NCI-H2171 treated with DMSO at 0.1 percent for 48 hours (cell line): ENCODE measurements at places on chromosomes 16 and 17.

GRCh38 chr16:85894266-85894665 is 4.7 kb upstream of the IRF8 start:
- DNase-seq, result no peak

DNA sequence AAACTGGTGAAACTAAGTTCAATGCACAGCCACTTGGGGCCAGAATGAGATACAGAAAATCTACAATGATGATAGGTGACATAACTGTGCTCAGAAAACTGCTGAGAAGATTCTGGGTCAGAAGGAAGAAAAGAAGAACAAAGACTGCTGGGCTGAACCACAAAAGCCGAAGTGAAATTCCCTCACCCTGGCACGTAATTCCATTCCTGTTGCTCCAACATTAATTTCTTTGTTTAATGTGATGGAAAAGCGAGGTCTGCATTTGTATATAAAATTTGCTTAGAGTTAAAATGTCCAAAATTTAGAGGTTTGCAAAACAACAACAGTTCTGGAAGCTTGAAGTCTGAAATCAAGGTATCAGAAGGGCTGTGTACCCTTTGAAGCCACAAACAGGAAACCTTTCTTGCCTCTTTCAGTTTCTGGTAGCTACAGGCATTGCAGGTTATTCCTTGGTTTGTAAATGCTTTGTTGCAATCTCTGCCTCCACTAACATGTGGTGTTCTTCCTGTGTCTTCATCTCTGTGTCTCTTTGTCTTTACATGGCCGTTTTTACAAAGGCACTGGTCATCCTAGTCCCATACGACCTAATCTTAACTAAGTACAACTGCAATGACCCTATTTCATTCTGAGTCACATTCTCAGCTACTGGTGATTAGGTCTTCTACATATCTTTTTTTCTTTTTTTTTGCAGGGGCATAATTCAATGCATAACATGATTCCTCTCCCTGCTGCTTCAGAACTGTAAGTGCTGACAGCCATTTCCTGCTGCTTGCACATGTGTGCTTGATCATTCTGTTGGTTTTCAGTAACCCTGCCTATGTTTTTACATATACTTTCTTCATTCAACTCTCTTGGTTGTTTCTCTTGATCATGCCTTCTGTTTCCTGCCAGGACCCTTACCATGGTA is 603.0 kb upstream of the CDH8 start:
- no peak for DNase-seq

GRCh38 chr16:80122115-80122514 is 418.7 kb upstream of the DYNLRB2 start:
- no peak for DNase-seq

- DNase-seq, result no peak
Observed at GRCh38 chr17:56742601-56743000, 91.1 kb downstream of the C17orf67 start.

DNA sequence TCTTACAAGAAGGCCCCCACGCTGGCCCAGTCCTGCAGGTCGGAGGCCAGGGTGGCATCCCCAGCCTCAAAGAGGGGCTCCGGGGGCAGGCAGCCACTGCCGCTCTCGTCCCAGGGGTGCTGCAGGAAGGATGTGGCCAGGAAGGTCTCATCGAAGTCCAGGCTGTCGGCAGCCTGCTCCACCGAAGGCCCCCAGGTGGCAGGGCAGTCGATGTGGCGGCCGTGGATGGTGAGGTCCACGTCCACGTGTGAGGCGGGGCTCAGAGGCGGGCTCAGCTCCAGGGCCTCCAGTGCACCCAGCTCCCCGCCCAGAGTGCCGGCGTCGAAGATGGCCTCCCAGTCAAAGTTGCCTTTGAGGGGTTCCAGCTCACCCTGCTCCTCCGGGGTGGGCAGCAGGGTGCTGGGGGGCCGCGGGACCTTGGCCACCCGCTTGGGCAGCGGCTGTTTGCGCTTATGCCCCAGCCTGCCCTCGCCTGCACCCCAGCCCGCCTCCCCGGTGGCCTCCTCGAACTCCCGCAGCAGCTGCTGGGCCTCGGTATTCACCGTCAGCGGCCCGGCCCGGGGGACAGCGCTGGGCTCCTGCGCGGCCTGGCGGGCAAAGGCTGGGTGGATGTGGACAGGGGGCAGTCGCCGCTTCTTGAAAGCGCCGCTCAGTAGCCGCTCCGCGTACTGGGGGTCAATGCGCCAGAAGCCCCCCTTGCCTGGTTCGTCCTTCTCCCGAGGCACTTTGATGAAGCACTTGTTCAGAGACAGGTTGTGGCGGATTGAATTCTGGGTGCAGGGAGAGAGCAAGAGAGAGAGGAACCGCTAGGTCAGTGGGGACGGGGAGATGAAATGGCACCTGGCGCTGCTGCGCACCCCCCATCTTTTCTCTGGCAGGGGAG is 3.5 kb downstream of the FOXJ1 start:
- DNase-seq, result peak; percentile 24

- peak; percentile 16 for DNase-seq
Observed at GRCh38 chr17:63946440-63947363, 14.6 kb upstream of the CD79B start.

DNA sequence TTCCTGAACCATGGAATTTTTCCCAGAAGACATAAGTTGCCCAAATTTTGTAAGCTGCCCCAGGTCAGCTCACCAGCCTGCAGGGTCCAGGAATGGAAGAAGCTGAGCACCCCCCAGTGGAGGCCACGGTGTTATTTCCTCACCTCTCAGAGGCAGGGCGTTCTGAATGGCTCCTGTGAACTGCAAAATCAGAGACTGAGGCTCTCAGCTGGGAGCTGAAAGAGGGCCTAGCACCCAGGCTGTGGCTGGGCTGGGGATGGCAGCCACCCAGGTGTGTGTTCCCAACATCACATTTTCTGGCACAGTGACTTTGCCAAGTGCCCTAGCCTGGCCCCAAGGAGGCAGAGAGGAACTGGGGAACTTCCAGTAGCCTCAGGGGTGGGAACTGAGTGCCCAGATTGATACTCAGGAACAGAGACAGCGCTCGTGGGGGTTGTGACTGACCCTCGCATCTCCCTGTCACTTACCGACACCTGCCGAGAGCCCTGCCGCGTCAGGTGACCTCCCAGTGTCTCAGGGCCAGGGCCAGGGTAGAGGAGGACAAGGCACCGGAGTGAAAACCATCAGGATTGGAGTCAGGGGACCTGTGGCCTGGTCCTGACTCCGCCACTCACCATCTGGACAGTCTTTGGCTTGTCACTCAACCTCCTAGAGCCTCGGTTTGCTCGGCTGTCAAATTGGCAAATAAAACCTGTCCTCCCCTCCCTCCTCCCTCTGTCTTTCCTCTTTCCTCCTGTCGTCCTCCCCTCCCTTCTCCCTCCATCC is 11.3 kb downstream of the CACNG4 start:
- no peak for DNase-seq

DNA sequence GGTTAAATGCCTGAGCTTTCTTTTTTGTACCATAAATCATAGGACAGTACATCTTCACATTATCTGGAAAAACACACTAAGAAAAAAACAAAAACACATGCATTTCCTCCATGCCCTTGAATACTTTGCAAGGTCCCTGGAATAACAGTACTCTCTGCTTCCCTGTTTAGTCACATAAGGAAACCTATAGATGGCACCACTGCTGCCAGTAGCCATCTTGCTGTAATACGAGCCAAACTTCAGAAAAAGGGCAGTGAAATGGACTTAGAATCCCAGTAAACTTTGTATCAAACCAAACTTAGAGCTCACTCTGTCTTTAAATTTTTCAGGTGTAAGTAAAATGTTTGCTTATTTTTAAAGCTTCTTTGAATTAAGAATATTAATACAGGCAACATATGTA is 435.5 kb downstream of the KCNJ2 start:
- DNase-seq, result no peak

- no peak for DNase-seq
Observed at GRCh38 chr16:81817789-81818567, 38.9 kb downstream of the PLCG2 start.

DNA sequence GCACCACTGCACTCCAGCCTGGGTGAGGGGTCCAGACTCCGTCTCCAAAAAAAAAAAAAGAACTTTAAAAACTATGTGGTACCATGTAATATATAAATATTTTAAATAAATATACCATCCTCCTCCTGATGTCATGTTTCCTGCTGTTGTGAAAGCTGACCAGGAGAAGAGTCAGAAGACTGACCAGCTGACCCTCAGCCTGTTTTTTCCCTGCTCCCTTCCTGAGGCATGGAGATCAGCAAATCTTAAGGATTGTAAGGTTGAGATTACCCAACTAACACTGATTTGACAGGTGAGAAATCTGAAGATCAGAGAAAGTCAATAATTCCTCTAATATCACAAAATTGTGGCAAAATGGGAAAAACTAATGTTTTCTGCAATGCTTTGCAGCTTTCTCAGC is 18.1 kb downstream of the NCOR1 start:
- DNase-seq, result no peak

DNA sequence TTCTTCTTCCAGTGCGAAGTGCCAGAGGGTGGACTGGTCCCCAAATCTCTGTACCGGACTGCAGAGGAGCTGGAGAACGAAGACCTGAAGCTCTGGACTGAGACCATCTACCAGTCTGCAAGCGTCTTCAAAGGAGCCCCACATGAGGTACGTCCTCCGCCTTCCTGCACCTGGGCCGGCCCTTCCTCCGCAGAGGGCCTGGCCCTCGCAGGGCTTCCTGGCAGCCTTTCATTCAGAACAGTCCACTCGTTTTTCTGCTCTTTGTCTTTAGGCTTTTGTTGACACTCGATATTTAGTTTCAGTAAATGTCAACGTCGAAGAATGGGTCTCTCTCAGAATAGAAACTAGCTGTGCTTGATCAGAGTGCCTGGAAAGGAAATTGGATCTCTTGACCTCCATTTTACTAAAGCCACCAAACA is 68.6 kb downstream of the SEC14L1 start:
- DNase-seq, result no peak

GRCh38 chr17:76200354-76200753 is 39.9 kb downstream of the RNF157 start:
- no peak for DNase-seq

DNA sequence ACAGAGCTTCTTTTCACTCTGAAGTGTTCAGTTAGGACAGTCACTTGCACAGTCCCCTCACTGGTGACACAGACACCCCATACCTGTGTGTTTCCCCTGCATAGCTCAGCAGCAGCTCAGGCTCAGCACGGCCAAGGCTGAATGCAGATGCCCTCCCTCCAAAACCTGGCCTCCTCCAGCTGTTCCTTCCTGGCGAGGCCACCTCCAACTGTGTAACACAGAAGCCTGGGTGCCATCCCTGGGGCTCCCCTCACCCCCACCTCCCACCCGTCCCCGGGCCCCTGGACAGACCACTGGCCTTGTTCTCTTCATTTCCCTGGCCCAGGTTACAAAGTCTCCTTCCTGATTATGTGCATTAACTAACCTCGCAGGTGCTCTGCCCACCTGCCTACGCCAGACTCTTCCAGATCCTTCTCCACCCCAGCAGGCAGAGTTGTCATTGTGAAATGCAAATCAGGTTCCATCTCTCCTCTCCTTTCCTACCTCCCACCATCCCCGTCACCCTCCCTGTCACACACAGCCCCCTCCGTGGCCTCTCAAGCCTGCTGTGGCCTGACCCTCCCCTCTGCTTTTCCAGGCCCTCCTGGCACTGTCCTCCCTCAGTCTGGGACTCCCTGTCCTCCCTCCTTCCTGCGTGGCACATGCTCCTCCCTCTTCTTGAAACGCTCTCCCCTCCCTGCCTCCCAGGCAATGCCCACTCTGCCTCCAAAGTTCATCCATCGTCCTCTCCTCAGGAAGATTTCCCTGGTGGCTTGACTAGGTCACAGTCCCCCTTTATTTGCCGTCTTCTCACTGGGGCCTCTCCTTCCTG is 26.4 kb downstream of the MLYCD start:
- DNase-seq, result no peak

- peak; percentile 8 for DNase-seq
Observed at GRCh38 chr16:57859331-57859730, 57.0 kb upstream of the KIFC3 start.

DNA sequence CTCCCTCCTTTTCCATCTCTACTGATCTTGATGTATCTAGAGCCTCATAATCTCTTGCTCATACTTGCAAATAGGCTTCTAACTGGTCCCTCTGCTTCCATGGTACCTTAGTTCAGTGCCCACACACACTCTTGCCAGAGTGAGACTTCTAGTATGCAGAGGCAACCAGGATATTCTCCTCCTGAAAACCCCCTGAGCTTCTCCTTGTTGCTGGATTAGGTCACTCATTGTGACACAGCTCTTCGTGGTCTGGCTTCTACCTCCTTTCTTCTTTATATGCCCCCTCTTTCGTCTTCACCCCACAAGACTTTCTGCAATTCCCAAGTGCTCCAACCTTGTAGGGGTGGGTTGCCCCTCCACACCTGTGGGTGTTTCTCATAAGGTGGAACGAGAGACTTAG is 2.5 kb upstream of the FAM20A start:
- no peak for DNase-seq
